Activated CD4-positive, alpha-beta T cell treated with anti-CD3 and anti-CD28 coated beads, Interleukin-2, amount 50 U/mL, for 16 hours (primary cell): ENCODE measurements at places on chromosomes 2 and 18.

DNA sequence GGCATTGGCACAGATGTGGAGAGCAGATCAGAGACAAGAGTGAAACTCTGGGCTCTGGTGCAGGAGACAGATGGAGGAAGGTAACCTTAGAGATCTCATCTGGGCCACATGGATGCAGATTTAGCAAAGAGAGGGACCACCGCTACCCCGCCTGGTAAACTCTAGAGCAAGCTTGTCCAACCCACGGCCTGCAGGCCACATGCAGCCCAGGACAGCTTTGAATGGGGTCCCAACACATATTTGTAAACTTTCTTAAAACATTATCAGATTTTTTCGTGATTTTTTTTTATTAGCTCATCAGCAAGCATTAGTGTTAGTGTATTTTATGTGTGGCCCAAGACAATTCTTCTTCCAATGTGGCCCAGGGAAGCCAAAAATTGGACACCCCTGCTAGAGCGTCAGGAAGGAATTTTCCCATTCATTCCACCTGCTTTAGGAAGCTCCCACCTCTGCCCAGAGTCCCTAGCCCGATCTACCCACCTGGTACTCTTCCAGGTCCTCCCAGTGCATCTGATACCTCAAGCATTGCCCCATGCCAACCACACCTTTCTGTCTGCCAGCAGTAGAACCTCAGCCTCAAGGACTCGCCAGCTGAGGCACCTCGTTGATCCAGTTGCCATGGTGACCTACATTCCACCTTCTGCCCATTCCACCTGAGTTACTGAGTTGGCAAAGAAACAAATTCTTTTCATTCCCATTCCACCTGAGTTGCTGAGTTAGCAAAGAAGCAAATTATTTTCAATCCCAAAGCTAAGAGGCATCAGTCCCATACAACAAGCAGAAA, at the start of gene CIB4:
CIB4 (minus strand) TSS at position 586 of the 784 bp plus-strand sequence; CDS start at position 534, 52 bp downstream.
- no peak for DNase-seq

GRCh38 chr2:240997856-240998705, at the start of gene SNED1:
TSS of gene SNED1 (plus strand) at chr2:240998618. CDS start at chr2:240998838, 220 bp downstream.
- peak; percentile 20 for DNase-seq

DNA sequence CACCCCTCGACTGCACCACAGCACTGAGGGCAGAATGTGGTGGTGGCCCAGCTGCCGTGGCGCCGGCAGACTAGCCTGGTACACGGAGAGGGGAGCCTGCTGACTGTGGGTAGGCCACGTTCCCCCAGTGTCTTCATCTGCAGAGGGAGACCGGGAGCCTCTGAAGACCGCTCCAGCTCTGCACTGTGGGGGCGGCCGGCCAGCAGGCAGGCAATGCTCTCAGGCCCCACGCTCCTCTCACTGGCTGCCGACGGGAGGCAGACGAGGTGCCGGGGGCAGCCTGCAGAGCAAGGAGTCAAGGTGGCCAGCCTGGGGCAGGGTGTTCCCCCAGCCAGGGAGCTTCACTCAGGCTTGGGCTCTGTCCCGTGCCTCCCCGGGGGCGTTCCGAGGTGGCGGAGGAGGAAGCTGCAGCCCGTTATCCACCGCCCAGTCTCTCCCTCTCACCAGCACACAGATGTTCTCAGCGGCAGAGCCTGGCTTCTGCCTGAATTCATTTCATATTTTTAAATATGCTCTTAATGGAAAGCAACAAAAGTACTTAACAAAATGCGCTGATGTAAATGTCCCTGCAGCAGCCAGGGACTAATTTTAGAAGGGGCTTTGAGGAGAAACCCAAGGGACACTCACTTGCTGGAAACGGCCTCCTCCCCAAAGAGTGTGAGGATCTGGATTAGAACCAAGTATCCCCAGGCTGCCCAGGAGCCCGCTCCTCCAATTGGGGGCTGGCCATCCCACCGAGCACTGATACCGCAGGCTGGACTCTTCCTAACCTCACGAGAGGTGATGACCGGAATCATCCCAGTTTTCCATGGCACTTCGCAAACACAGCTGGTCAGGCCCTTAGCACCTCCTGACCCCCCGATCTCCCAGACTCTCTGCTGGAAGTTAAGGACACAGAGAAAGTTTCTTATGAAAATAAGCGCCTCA, 87.8 kb downstream of the HDAC4 start:
- DNase-seq, result no peak

- no peak for DNase-seq
Observed at GRCh38 chr18:212780-213179, 54.4 kb downstream of the USP14 start.

DNA sequence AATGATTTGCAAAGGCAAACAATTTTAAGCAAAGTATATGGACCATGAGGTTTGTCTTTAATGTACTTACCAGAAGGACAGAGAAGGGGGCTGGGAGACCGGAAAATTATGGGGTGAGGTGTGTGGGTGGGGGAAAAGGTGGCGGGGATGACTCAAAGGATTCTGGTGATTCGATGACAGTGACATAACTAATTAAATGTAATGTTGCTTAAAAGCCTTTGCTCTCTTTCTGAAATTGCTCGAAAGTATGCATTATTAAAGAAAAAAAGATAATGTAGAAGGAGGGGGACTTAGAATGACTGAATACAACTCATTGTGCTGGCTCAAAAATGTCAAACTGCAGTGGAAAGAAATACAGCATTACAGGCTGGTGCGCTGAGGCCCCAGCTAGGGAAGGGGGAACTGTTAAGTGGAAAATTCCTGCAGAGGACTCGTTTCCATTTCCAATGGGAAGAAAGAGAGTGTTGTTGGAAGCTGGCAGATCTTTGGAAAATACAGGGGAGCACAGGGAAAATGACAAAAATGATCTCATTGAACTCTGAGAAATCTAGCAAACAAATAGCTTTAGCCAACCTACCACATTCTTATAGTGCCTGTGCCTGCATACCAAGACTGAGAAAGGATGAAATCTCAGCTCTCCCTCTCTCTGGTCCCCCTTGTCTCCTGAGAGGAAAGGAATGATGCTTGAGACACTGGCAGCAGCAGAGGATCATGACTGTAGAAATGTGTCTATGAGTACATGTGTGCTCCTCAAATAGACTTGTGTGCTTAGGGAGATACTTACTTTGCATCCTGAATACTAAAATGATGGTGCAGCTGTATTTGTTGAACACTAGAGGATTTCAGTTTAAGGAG, 632.4 kb downstream of the NYAP2 start:
- peak; percentile 6 for DNase-seq

DNA sequence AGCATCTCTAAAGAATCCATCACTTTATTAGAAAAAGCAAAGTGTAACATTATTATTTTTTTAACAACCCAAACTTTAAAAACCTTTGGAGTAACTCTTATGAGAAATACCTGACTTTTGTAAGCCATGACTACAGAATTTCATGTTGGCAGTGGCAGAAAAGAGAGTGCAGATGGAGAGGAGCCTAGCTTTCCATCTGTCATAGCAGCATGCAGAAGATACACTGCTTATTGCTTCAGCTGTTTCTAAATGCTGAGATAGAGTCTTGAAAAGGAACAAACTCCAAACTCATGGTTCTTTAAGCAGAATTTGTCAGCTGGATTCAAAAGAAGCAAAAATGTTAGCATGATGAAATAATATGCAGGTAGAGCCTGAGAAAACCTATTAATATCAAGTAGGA, 1130.3 kb downstream of the DPP10 start:
- DNase-seq, result no peak

GRCh38 chr18:10116574-10116973, 202.8 kb downstream of the VAPA start:
- DNase-seq, result no peak

DNA sequence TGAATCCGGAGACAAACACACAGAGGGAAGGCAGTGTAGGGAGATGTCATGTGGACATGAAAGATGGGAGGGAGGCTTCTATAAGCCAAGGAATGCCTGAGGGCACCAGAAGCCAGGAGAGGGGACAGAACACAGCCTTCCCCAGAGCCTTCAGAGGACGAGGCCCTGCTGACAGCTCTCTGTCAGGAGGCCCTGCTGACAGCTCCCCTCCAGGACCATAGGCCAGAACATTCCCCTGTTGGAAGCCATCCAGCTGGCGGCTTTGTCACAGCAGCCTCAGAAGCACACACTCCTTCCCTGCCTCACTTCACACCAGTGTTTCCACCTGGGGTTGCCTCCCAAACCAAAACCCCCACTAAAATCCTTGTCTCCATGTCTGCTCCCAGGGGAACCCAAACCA, 171.3 kb upstream of the ID2 start:
- DNase-seq, result no peak

- peak; percentile 2 for DNase-seq
Observed at GRCh38 chr2:219331560-219332213, 857 bp downstream of the RESP18 start.

GRCh38 chr2:23425885-23426262, 40.9 kb downstream of the KLHL29 start:
- no peak for DNase-seq

DNA sequence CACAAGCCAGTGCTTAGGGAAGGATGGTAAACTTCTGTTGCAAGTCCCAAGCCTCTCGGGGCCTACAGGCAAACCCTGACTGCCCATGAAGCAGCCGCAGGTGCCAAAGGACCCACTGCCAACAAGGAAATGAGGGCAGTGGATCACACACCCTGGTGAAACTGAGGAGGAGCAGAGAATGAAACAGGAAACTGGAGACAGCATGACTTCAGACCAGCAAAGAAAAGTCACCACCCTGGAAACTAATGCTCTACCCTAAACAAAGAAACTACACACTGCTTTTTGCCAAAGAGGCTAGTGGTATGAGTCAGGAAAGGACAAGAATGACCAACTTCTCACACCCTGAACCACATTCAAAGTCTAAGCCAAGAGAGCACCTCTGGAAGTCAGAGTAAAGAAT, 97.2 kb downstream of the MYO5B start:
- peak; percentile 22 for DNase-seq
